ENCODE measurements at places on chromosomes 6 and 20. TPM values are rescaled to one million over a fixed set of nuclear protein-coding genes. Genes with fewer than 3 reads are reported as not detected.

The PRDM13 gene
- total RNA-seq = not detected

The SNAP25 gene
- total RNA-seq = not detected

The NOX3 gene
- total RNA-seq = not detected

The TSPO2 gene
- total RNA-seq = 0.60 TPM

- DNase-seq = no peak
These were observed 32.8 kb upstream of the GMPR start for GRCh38 chr6:16205377-16206144.

DNA sequence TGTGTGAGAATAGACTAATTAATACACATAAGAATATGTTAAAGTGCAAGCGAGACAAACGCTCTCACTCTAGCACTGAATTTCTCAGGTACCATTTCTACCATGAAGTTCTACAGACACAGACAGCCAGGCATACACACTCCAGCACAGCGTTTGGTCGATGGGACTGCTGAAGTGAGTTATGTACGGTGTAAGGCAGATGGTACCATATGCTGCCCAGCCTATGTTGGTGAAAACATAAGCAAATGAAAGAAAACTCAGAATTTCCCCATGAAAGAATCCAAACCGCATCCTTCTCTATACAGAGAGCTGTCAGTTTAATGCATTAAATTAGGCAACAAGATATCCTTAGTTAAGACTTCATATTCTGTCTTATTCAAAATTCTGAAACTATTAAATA, 34.9 kb downstream of the AGPAT4 start:
- DNase-seq = no peak

DNA sequence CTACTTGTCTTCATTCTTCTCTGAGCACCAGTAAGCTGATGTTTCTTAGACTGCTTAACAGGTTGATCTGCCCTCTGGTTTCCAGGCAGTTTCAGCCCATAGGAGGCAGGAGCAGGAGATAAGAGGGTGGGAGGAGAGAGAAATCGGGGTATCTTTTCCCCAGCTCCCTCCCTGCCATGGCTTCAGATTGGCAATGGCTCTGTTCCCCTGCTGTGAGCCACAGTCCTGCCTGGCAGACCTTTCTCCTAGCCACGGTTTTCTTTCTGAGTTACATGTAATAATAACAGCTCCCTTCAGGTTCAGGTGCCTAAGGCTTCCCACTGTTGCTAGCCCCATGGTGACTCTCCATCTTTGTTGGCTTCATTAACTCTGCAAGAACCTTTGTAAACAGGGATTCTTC, 115.3 kb downstream of the CD83 start:
- DNase-seq = no peak

DNA sequence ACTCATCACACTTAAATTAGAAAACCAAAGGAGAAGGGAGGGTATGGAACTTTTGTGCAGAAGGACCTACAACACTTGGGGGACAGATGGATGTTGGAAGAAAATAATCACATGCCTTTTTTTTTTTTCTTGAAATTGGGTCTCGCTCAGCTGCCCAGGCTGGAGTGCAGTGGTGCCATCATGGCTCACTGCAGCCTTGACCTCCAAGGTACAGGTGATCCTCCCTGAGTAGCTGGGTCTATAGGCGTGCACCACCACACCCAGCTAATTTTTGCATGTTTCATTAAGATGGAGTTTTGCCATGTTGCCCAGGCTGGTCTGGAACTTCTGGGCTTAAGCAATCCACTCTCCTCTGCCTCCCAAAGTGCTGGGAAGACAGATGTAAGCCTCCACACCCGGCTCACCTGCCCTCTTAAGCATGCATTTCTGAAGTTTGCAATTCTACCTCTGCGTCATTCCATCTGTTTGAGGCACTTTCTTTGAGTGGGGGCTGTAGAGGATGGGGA, 370.8 kb upstream of the JARID2 start:
- no peak for DNase-seq
